Progenitor cell of endocrine pancreas (in vitro differentiated cells): ENCODE measurements at places on chromosomes 2 and 18. TPM values are rescaled to one million over a fixed set of nuclear protein-coding genes. Genes with fewer than 3 reads are reported as not detected.

DNA sequence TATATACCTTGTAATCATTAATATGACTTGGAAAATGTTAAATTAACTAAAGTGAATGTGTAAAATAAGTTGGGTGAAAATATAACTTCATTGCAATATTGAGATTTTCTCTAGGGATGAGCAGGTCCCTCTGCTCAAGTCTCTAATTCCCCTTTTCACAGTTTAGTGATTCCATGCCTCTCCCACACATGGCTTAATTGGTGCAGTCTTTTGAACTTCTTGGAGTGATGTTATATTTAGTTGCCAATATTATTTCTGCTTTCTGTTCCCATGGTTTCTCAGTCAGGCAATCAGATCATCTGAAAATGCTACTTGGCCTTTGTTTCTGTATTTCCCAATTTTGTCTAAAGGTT lies 233.7 kb upstream of the SPOPL start:
- DNase-seq = no peak
- H3K4me3 ChIP-seq = no peak overlapping the region
- H3K27me3 ChIP-seq = no peaks in the 10 kb centered on the region
- no peak overlapping the region for H3K27ac ChIP-seq
- peaks cover 2% of the 10 kb centered on the region for H3K36me3 ChIP-seq
- peaks cover 12% of the 10 kb centered on the region for H3K4me1 ChIP-seq

Gene HRH4
- total RNA-seq = not detected in 2 replicates

DNA sequence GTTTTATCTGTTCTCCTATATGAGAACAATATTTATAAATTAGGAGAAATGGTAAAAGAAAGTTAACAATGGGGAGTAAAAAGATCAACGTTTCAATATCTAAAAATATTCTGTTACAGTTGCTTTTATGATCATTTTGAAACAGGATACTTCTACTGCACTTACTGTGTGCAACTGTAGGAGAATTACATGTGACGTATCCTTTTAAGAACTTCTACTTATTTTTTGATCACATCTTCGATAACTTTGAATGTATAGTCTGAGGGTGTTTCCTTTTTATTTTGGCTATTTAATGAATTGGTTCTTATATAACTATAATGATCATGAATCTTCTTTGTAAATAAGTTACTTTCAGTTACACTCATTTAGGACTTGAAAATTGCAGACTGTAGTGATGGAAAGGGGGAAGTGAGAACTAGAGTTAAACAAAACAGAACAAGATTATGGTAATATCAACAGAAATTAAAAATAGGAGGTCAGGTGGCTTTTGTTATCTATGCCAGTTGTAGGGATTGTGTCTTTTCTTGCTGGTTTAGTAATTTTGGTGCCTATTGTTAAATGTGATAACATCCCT lies 109.9 kb downstream of the MSTN start:
- H3K36me3 ChIP-seq = no peaks in the 10 kb centered on the region
- no peaks in the 10 kb centered on the region for H3K27me3 ChIP-seq
- no peak for DNase-seq
- H3K4me1 ChIP-seq = peaks cover 4% of the 10 kb centered on the region

DNA sequence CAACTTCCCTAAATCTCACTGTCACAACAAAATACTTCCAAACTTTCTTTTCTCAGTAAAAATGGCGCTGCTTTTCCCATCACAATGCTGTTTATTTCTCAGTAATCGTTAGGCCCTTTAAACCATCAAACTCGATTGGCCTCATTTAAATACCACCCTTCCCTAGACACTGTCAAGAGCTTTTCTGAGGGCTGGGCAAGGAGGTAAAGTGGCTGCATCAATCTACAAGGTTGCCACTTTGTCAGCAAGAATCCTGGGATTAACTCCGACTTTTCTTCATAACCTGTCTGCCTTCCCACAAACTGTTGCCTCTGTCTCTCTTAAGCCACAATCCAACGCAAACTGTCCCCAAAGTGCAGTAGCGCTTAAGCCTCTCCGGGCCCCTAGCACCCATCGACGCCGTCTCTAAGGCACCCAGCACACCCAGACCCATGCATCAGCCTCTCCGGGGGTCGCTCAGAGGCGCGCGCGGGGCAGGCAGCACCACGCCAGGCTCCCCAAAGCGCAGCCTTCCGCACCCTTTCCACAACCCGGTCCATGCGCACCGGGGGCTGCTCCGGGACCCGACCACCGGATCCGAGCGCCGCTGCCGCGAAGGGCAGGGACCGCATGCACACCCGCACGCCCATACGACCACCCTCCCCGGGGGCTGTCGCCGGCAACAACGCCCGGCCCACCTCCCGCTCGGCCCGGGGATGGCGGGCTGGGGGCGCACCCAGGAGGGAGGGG lies 683 bp downstream of the MBOAT2 start:
- H3K27ac ChIP-seq = peak overlapping the region; percentile 73
- H3K4me3 ChIP-seq = peak overlapping the region; percentile 79
- peaks cover 22% of the 10 kb centered on the region for H3K4me1 ChIP-seq
- H3K36me3 ChIP-seq = peaks cover 1% of the 10 kb centered on the region
- DNase-seq = peak; percentile 26
- H3K27me3 ChIP-seq = no peaks in the 10 kb centered on the region

Gene PKP4
- total RNA-seq = 62.9 and 75.3 TPM in 2 replicates

DNA sequence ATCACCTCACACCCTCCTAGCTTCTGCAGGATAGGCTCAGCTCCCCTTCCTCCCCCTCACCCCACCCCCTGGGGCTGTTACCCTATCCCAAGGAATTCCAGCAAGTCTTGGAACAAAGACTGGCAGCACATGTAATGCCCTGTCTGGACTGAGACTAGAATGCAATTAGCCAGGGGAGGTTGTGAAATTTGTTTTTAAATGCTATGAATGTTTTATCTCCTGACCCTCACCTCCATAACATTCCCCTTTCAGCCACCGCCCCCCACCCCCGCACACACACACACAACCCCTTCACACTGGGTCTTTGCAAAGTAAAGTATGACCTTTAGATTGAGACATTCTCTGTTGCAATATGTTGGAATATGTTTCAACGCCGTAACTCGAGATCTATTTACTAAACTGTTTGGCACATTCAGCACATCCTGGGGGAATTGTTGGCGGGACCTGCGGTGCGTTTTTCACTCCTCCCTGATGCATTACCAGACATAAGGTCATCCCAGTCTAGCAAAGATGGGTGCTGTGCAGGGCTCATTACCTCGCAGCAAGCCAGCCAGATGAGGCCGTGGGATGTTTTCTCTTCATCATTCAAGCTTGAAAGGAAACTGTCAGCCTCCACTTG lies 290.7 kb upstream of the SLC14A2 start:
- no peaks in the 10 kb centered on the region for H3K36me3 ChIP-seq
- peaks cover 21% of the 10 kb centered on the region for H3K4me1 ChIP-seq

Gene CYS1
- total RNA-seq = 2.3 and 2.5 TPM in 2 replicates

GRCh38 chr2:96369186-96369585 lies 33.6 kb downstream of the NCAPH start:
- DNase-seq = no peak
- H3K4me3 ChIP-seq = no peak overlapping the region
- no peaks in the 10 kb centered on the region for H3K27me3 ChIP-seq
- no peaks in the 10 kb centered on the region for H3K4me1 ChIP-seq

Gene ZNF513
- 34.4 and 35.0 TPM in 2 replicates for total RNA-seq

GRCh38 chr2:85893428-85894258 lies 4.9 kb upstream of the ST3GAL5 start:
- no peaks in the 10 kb centered on the region for H3K27me3 ChIP-seq
- H3K4me3 ChIP-seq = no peak overlapping the region
- DNase-seq = no peak
- no peak overlapping the region for H3K27ac ChIP-seq

DNA sequence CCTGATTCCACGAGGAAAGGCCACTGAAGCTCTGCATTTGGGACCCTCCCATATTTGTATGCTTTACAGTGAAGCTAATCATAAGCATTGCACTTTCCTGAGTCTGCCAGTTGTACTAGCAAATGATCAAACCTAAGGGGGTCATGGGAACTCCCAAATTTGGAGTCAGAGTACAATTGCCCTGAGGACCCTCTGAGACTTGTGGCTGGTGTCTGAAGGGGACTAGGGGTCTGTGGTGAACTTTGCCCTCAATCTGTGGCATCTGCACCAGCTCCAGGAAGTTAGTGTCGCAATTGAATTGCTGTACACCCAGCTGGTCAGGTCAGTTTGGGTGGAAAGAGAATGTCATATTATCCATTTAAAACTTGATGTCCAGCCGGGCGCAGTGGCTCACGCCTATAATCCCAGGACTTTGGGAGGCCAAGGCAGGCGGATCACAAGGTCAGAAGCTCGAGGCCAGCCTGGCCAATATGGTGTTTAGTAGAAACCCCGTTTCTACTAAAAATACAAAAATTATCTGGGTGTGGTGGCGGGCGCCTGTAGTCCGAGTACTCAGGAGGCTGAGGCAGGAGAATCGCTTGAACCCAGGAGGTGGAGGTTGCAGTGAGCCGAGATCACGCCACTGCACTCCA lies 18.1 kb downstream of the SOWAHC start:
- H3K4me1 ChIP-seq = peaks cover 11% of the 10 kb centered on the region
- H3K4me3 ChIP-seq = no peak overlapping the region
- no peaks in the 10 kb centered on the region for H3K36me3 ChIP-seq
- DNase-seq = no peak

DNA sequence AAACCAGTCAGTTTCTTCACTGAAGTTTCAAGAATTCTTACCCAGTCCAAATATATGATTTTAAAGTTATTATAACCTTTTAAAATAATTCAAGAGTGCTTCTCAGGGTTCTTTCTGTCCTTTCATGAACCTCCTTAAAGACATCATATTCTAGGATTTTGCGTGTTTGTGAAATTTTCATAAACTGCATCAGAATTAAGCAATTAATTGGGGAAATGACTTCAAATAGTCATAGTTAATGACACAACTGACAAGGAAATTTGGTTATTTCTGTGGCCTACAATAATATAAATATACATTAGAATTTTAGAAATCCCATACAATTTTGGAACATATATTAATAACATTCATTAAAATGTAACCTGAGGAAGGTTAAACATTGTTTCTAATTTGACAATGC lies 10.5 kb downstream of the CYP27A1 start:
- H3K36me3 ChIP-seq = peaks cover 4% of the 10 kb centered on the region
- no peak overlapping the region for H3K27ac ChIP-seq
- H3K4me3 ChIP-seq = no peak overlapping the region
- no peak for DNase-seq

Gene NR4A2
- 7.9 and 8.3 TPM in 2 replicates for total RNA-seq

Gene C2orf78
- total RNA-seq = not detected in 2 replicates

DNA sequence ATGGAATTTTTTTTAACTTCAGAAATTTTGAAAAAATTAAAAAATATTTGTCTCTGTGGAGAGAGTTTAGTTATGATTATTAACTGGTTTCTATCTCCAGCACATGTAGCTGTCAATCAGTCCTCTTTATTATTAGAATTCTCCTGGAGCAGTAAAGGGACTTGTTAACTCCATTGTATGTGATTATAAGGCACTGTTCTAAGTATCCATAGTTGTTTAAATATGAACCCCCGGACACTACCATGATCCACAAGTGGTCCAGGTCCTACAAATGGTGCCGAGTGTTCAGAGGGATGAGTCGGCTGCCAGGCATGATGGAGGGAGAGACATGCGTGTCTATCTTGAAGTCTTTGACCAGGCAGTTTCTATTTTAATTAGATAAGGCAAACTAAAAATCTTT lies 492 bp downstream of the CHRNA1 start:
- no peak overlapping the region for H3K27ac ChIP-seq
- H3K36me3 ChIP-seq = no peaks in the 10 kb centered on the region
- peaks cover 2% of the 10 kb centered on the region for H3K4me1 ChIP-seq
- DNase-seq = no peak
- no peak overlapping the region for H3K4me3 ChIP-seq
- peaks cover 4% of the 10 kb centered on the region for H3K27me3 ChIP-seq

Gene FOXI3
- 0.57 and 0.98 TPM in 2 replicates for total RNA-seq

Gene CFC1
- total RNA-seq = 27.7 and 30.9 TPM in 2 replicates

- no peaks in the 10 kb centered on the region for H3K27me3 ChIP-seq
- DNase-seq = no peak
- H3K4me3 ChIP-seq = no peak overlapping the region
- peaks cover 2% of the 10 kb centered on the region for H3K36me3 ChIP-seq
Measured at GRCh38 chr2:38483776-38484501, 106.9 kb upstream of the ATL2 start.

- H3K36me3 ChIP-seq = no peaks in the 10 kb centered on the region
- H3K27ac ChIP-seq = no peak overlapping the region
- H3K4me3 ChIP-seq = no peak overlapping the region
- peaks cover 10% of the 10 kb centered on the region for H3K27me3 ChIP-seq
- DNase-seq = no peak
- H3K4me1 ChIP-seq = no peaks in the 10 kb centered on the region
Measured at GRCh38 chr2:129296806-129297205, 682.7 kb upstream of the RAB6C start.

DNA sequence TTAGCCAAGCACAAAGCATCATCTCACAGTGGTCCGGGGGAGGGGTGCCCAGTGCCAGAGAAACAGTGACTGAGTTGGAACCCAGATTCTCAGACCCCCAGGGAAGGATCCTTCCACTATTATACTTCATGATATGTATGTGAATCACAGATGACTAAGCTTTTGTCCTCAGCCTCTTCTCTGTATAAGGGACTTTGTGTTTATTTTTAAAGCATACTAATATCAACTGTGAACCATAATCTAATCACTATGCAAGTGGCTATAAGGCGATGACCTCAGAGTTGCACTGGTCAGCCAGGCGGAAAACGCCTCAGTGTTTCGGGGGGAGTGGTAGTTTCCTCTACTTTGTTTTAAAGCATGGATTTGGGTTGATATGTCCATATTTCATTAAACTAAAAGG lies 160.4 kb upstream of the TMEM200C start:
- no peaks in the 10 kb centered on the region for H3K36me3 ChIP-seq
- no peak for DNase-seq
